DMS79 treated with DMSO at 0.1 percent for 48 hours (cell line): ENCODE measurements at places on chromosomes 13 and 19.

- DNase-seq, result no peak
Observed at GRCh38 chr13:100898431-100898830, 223.8 kb upstream of the TMTC4 start.

DNA sequence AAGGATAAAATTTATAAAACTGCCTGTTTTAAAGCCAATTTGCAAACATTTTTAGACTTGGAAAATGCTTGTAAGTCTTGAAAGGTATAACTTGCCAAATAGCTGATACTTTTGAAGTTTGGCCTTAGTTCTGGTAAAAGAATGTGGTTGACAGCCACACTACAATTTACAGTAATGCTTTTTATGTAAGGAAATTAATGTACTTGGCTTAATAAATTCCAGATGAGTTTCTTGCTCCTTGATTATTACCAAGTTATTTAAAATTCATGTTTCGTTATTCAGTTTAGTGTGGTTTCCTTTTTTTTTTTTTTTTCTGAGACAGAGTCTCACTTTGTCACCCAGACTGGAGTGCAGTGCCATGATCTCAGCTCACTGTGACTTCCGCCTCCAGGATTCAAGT lies 14.9 kb downstream of the LMO7 start:
- DNase-seq, result no peak

DNA sequence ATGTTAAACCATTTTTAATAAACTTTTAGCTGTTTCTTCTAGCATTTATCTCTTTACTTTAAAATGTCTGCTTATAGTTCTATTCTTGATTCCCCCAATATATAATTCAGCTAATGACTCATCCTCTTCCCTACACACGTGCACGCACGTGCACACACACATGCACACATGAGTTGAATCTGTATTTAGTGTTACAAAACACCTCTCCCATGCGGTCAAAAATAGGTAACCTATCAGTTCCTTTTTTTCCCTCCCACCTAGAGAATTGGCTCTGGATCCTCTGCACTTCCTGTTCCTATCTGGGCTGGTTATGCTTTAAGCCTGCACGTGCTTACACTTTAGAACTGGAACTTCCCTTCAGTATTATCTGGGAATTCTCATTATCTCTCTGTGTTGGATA lies 144.1 kb downstream of the PAN3 start:
- DNase-seq, result no peak

DNA sequence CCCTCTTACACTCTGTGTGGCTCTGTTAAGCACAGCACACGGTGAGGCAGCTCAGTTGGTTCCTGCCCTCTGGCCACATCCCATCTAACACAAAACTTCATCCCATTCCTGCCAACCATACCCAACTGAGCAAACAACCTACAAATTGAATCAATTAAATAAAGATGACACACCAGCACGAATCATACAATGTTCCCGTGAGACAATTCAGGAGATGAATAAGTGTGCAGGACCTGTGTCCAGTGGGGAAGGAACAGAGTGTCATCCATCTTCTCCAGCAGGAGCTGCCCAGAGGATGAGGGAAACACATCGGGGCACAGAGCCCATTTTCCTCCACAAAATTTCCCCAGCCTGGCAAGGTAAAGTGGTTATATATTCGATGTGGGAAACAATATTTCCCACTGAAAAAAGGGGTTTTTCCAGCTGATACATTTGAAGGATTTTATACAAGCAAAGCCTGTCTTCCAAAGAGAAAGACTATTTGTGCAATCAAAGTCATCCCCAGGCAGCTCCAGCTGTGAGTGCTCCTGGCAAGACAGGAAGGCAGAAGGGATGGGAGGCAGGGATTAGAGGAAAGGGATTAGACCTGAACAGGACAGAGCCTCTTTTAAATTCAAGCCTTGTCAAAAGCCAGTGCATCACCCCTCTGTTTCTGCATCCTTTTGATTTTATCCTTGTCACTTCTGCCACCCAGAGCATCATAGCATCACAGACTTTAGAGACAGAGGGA lies 240.2 kb downstream of the LHFPL6 start:
- no peak for DNase-seq

DNA sequence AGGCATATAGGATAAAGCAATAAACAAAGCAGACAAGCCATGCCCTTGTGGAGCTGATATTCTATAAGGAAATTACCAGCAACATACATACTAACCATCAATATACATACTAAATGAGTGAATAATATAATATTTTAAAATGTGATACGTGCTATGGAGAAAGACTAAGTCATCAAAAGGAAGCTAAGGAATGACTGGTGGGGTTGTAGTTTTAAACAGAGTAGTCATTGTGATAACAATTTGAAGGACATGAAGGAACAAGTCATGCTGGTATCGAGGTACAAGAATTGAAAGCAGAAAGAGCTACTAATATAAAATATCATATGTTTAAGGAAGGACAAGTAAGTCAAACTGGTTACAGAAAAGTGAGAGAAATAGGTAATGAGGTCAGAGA lies 894.9 kb upstream of the PCDH9 start:
- no peak for DNase-seq

DNA sequence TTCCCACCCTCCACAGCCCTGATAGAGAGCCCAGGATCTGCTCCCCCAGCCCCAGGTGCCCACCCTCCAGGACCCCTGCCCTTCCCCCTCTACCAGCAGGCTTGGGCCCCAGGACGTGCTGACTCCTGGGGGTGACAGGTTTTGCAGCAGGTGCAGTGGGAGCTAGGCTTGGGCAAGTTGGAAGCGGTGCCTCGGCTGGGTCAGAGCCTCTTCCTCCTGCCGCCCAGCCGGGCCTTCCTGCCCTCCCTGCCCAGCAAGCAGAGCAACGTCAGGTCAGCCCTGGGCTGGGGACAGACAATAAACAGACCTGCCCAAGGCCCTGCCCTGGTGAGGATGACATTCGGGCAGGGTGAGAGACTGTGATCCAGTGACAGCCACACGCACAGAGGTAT lies 9.2 kb upstream of the NCCRP1 start:
- no peak for DNase-seq

- no peak for DNase-seq
Observed at GRCh38 chr13:40275155-40275554, 391.3 kb downstream of the FOXO1 start.

- no peak for DNase-seq
Observed at GRCh38 chr13:104301171-104301975, 1235.2 kb upstream of the SLC10A2 start.

DNA sequence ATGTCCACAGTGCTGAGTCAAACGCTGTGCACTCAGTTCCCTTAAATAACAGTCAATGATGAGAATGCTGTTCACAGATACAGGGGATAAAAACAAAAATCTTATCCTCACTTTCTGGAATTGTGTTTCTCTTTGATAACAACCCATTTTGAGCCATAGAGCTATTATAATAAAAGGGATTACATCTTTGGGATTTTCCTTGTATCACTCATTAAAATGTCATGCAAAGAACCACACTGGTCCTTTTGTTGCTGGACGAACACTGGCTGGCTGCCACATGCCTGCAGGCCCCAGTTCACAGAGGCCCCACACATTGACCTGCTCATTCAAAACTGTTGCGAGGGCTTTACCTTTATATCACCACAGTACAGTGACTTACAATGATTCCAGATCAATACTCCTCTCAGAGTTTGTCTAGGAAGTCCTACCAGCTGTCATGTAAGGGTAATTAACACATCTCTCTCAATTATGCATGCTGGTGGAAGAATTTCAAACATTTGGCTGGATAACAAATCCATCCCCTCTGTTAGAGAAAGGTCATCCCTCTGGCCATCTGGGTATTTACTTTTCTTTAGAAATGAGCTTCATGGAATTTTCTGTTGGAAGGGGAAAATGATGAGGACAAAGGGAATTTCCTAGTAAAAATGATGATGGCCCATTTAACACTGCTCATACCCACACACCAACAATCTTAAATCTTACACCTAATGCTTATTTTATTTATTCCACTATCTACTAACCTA lies 85.9 kb downstream of the MBNL2 start:
- no peak for DNase-seq
